ENCODE measurements at places on chromosomes 7 and 10.

- no peak for DNase-seq
These were observed 147.5 kb downstream of the RAB11FIP2 start for GRCh38 chr10:117899181-117899683.

DNA sequence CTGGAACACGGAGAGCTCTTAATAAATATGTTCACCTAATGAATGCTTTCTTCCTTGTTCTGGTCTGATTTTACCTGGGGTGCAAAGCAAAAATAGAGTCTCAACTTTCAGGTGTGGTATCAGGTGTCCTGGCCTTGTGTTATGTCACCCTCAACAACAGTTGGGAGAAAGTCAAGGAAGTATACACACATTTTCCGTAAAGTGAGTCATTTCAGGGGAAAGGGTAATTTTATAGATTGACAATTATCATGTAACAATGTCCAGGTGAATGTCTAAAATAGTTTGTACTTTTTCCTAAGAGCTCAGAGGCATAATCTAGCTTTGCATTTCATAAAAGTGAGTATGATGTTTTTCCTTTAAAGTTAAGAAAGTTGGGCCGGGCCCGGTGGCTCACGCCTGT is 287.4 kb downstream of the SKIDA1 start:
- no peak for DNase-seq

DNA sequence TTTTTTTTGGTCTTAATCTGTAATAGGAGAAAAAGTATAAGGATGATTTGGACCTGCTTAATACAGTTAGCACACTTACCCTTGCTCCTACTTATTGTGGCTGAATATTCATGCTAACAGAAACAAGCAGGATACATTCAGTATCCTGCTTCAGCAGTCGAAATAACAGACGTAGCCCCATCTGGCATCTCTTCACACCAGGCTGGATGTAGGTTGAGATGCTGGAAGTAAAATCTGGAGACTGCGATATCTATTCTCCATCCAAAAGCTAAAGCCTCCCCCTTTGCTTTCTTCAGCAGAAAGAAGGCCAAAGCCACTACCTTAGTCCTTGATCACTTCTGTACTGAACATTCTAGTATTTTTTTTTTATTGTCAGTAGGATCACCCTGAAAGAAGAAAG is 537.4 kb downstream of the AUTS2 start:
- DNase-seq = no peak

DNA sequence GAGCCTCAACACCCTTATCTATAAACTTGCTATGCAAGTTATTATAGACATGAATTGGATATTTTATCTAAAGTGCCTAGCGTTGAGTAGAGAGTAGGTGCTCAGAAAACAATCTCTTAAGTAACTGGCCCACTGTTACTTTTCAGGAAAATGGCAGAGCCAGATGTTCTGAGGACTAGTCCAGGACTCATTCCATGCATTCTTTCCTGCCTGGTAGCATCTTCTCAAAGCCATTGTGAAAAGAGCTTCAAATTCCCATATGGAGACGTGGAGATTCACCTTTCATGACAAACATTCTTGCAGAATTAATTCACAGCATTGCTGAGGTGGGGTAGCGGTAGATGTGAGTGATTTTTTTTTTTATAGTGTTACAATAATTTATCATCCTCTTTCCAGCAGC is 35.9 kb upstream of the ITPRID1 start:
- DNase-seq = no peak

GRCh38 chr10:75877877-75878276 is 446.5 kb downstream of the LRMDA start:
- DNase-seq = no peak

DNA sequence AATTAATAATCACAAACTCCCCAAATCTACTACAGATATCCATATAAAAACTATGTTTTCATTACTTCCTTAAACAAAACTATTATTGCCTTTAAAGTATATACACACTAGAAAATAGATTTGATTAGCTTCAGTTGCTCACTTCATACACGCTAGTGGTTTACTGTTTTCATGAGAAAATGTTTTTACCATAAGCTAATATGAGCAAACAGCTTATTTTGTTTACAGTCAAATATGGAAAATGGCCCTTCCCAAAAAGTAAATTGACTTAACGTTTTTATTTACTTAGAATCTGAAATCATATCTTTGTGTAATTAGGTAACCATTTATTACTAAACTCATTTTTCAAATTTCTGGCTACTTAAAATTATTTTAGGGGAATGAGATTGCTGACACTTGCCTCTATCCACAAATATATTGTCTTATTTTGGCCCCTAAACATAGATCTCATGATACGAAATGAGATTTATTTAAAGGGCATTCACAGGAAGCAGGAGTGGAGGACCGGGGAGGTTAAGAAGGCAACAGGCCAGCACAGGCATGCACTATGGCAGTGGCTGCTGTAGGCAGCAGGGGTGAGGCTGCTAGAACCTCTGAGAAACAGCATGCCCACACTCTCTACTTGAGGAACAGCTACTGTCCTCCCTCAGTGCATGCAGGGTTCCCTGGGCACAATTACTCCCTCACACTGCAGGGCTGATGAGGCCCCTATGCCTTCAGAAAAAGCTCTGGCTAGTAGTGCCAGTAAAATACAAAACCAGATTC is 29.6 kb upstream of the SOSTDC1 start:
- DNase-seq = no peak

- no peak for DNase-seq
These were observed 19.9 kb upstream of the HERPUD2 start for GRCh38 chr7:35714862-35715261.

GRCh38 chr10:59227136-59227673 is 50.8 kb downstream of the PHYHIPL start:
- DNase-seq = no peak

GRCh38 chr7:137890449-137890921 is 43.7 kb upstream of the DGKI start:
- DNase-seq = no peak
